ENCODE measurements at places on chromosomes 5 and 9. TPM values are rescaled to one million over a fixed set of nuclear protein-coding genes. Genes with fewer than 3 reads are reported as not detected.

DNA sequence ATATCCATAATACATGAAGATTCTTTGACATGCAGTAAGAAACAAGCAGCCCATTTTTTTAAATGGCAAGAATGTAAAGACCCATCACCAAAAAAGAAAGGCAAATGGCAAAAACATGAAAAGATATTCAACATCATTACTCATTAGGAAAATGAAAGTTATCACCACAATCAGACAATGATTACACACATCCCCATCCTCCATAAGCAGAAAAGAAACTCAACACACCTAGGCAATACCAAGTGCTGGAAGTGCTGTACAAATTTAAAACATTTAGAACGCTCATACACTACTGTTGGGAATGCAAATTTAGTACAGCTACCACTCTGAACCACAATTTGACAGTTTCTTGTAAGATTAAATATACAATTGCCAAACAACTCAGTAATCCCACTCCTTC, 466.7 kb downstream of the ACTL7B start:
- no peak for DNase-seq

Gene TJP2
- 4.1 TPM for total RNA-seq

Gene CYLC2
- not detected for total RNA-seq

- no peak for DNase-seq
These were observed 178.5 kb downstream of the ADAMTS12 start for GRCh38 chr5:33713136-33713765.

- DNase-seq: no peak
These were observed 1.8 kb upstream of the TLE4 start for GRCh38 chr9:79569814-79570447.

DNA sequence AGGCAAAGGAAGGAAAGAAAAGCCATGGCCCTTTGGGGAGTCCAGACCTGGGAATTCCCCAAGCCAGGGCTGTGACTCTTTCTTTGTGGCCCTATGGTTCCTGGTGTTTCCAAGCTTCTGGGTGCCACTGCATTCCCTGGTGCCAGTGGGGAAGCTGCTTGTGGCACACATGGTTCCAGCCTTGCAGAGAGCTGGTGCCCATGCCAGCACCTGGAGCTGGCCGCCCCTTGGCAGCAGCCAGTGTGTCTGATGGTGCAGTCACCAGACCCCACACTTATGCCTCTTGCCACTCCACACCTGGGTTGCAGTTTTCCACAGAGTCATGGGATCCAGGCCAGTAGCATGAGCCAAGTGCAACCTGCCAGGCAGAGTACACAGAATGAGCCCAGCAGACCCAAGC, 1495.3 kb upstream of the NUDT12 start:
- no peak for DNase-seq

DNA sequence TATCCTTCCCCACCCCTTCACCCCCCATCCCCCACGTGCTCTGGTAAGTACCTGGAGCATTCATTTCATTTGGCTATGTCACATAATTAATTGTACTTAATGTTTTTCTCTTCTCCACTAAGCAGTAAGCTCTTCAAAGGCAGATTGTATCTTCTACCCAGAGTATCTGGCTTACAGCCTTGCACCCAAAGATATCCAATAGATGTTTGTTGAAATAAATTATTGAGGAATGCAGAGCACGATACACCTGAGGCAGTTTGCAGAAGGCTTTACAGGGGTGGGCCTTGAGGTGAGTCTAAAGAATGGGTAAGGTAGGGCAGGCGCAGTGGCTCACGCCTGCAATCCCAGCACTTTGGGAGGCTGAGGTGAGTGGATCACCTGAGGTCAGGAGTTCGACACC, 2.5 kb upstream of the SOWAHA start:
- no peak for DNase-seq

Gene CCL28
- 11.9 TPM for total RNA-seq

GRCh38 chr5:80215523-80215922, 40.3 kb downstream of the SERINC5 start:
- DNase-seq: no peak

DNA sequence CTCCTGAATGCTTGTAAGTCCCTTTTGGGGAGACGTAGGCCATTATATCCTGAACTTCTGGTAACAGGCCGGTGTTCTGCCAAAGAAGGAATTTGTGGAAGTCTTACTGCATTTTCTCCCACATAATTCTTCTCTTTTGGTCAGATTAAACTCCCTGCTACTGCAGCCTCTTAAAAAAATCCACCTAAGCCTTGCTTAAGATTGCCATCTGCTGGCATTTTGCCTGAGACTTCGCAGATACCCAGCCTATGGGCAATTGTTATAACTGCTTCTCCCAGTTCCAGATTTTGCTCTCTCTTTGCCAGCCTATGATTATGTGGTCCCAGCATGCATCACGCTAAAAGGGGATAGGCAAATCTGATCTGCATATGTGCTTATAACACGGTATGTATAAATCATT, 391.6 kb upstream of the CHD1 start:
- DNase-seq: no peak

- DNase-seq: no peak
These were observed 1.5 kb upstream of the IRX2 start for GRCh38 chr5:2752821-2753439.

DNA sequence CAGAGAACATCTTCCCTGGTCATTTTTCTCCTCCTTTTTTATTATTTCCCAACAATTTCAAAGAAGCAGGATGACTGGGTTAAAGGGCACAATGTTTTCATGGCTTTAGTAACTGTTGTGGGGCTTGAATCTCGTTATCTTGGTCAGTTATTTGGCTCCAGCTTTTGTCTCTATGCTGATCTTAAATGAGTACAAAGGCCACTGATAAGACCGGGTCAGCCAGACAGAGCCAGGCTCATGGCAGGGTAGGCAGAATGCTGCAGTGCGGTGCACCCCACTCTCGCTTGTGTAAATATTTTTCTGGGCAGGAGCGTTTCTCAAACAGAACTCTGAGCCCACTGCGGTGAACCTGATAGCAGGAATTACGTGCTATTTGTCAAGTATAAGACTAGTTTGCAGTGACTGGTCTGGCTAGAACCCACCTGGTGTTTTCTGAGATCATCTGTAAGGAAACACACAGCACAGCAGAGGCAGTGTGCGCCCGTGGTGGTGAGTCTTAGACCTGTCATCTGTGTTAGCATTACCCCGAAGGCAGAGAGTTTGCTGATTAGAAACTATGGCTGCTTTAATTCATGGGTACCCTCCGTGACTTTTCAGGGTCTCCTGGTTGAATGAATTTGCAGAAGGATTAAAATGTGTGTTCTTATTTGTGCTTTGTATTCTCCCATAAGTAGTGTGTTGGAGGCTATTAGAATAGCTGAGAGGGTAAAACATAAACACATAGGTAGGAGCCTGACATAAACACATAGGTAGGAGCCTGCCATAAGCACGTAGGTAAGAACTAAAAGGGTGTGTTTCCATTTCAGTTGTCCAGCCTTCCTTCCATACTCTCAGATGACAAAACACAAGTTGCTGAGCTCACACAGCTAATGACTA, 158.6 kb upstream of the DMRT1 start:
- no peak for DNase-seq

- no peak for DNase-seq
These were observed 807.0 kb downstream of the TLE4 start for GRCh38 chr9:80378669-80379293.

Gene WHRN
- 5.8 TPM for total RNA-seq

- no peak for DNase-seq
These were observed 52.2 kb downstream of the NXNL2 start for GRCh38 chr9:88587182-88587581.

Gene ISL1
- not detected for total RNA-seq

GRCh38 chr9:20436476-20437195, 185.7 kb downstream of the MLLT3 start:
- no peak for DNase-seq

Gene S100Z
- not detected for total RNA-seq

DNA sequence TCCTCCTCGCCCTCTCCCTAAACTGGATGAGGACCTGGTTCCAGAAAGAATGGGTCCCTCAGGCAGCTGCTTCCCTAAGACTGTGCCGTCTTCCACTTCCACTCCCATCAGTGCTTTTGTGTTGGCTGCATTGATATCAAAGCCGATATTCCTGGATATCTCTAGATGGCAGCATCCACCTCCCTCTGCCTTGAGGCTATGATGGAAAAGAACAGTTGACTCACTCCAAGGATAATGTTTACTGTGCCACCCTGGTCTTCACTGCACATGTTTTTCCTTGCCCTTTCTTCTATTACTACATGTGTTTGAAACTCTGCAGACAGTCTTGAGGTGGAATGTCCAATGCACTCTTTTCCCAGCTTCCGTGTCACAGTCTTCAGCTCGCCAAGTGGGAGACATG, 211.6 kb downstream of the MAST4 start:
- no peak for DNase-seq

Gene RFESD
- 6.2 TPM for total RNA-seq

GRCh38 chr5:39224196-39224761, 4.9 kb upstream of the FYB1 start:
- no peak for DNase-seq

DNA sequence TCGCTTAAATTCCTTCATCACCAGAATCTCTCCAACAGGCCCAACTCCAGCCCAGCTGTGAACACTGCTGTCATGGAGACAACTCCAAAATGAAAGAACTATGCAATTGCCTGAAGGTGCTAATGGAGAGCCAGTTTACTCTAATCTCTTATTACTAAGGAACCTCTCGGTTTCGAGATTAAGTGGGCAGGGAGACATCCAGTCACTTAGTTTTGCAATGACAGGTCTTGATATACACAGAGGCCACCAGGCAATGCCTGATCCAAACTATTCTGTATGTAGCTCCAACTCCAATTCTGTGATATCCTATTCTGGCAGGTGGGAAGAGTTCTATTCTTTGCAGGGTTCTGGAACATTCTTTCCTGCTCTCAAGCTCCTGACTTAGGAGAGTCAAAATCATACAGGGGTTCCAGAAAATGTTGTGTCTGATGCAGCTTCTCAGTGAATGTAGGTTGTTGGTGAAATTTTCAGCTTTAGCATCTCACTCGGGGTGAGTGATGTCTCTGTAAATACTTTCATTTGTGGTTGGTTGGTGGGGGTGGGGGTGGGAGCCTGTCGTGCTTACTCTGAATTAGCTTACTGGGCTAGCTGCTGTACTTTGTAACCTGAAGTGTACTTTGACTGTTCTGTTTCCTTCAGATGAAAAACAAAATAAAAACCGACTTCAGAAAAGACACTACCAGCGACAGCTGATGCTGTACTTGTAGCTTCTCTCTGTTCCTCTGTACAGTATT, 170.9 kb downstream of the PALM2AKAP2 start:
- no peak for DNase-seq

Gene MUSK
- total RNA-seq: not detected

DNA sequence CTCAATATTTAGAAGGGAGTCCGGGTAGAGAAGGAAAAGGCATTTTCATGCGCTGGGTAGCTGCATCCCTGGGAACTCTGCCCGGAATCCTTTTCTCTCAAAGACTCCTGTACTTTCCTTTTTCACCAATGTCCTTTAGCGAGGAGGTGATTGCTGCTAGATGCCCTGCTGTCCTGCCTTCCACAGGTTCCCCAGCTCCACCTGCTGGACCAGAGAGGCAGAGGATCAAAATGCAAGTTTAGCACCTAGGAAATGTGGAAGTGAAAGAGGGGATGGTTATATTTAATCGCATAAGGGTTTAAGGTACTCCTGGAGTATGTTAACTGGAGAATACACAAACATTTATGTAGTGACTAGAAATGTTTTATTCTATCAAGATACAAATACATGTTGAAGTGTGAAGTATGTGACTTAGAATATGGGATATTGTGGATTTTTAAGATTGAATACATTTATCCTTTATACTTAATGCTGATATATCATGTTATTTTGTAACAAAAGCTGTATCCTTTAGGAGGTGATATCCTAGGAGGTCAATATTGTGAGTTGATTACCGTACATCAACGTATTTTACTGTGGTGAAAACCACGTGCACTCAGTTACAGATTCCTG, 145.7 kb downstream of the ARHGAP26 start:
- DNase-seq: no peak

Gene MTX3
- total RNA-seq: 16.2 TPM

Gene CDH6
- total RNA-seq: not detected

DNA sequence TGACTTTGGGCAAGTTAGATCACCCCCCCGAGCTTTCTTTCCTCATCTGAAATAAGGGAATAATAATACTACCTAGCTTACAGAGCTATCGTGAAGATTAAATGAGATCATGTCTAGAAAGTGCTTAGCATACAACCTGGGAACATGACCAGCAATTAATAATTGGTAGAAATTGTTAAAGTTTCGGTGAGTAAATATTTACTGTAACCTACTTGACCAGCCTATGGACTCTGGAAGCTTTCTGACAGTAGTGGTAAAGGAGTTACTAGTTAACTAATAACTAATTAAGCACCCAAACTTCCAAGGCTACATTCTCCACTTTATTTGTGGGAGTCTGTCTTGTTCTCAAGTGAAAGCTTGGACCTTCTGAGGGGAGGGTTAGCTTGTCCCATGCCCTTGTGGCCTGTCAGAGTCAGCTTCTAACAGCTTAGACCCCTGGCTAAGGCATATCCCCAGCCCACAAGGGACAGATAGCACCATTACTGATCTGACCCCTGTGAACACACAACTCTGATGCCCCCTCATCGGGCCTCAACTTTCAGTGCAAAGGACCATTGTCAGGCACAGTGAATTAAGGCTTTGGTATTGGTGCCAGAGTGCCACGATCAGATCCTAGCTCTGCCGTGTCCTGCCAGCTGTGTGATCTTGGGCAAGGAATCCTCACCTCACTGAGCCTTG, 58.7 kb upstream of the SAP30L start:
- DNase-seq: no peak

DNA sequence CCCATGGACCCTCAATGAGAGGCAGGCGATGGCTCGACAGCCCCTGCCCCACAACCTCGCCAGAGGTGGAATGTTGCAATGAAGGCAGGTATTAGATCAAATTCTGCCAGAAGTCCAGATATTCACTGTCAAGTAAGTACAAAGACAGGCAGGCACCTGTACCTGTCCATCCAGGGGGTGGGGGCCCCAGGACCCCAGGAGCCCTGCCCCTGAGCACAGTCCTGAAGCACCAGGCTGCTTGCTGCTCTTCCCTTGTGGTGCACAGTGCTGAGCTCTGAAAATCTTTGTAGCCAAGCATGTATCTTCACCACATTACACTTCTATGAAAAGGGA, 26.2 kb upstream of the HMCN2 start:
- DNase-seq: no peak

- no peak for DNase-seq
These were observed 17.2 kb upstream of the UBE2QL1 start for GRCh38 chr5:6431214-6432195.

Gene GKAP1
- 3.1 TPM for total RNA-seq

- DNase-seq: no peak
These were observed 52.1 kb downstream of the SSBP2 start for GRCh38 chr5:81698813-81699212.

GRCh38 chr5:142206801-142207200, 98.2 kb downstream of the NDFIP1 start:
- DNase-seq: no peak

DNA sequence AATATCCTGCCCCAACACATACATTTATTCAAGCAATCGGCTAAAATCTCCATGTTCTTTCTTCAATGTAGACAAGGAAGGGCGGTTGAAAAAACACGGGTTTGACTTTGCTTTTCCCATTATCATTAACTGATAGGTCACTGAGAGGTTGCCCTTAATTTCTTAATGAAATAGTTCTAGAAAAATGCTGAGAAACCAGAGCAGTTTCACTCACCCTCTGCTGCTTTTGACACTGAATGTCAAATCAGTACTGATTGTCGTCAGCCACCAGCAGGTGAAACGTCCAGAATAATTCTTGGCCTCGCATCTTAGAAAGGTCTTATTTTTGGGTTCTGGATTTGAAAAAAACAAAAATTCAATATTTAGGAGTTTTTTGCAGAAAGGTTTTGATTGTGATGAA, 8.1 kb downstream of the IL12B start:
- DNase-seq: no peak

GRCh38 chr9:97737429-97737828, 40.3 kb upstream of the XPA start:
- DNase-seq: no peak
